ENCODE measurements at places on chromosomes 13 and 19.

DNA sequence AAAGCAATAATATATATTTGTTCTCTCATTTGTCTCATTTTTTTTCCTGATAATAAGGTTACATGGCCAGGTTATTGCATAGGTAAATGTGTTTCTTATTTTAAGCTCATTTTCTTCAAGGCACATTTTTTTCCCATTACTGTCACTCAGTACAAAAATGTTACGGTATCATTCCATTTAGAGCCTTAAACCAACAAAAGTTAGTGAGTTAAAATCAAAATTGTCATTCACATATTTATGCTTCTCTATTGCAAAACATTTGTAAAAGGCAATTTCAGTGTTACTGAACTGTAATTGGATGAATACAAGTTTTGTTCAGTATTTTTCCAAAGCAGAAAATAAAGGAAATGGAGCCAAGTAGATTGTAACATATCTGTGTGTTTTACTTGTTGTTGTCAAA, 117.6 kb upstream of the MAB21L1 start:
- H3K4me1 ChIP-seq = no peaks in the 10 kb centered on the region
- no peak overlapping the region for H3K4me3 ChIP-seq
- no peaks in the 10 kb centered on the region for H3K27me3 ChIP-seq
- no peaks in the 10 kb centered on the region for H3K36me3 ChIP-seq
- no peak for DNase-seq
- no peak overlapping the region for H3K27ac ChIP-seq

- H3K27ac ChIP-seq = no peak overlapping the region
- H3K27me3 ChIP-seq = no peaks in the 10 kb centered on the region
- DNase-seq = no peak
- peaks cover under 1% of the 10 kb centered on the region for H3K36me3 ChIP-seq
- H3K4me1 ChIP-seq = peaks cover 18% of the 10 kb centered on the region
Measured at GRCh38 chr13:99289674-99290337, 17.4 kb downstream of the GPR183 start.

- H3K27me3 ChIP-seq = no peaks in the 10 kb centered on the region
- no peak overlapping the region for H3K27ac ChIP-seq
- H3K4me3 ChIP-seq = no peak overlapping the region
- no peaks in the 10 kb centered on the region for H3K36me3 ChIP-seq
- peak; percentile 65 for DNase-seq
Measured at GRCh38 chr19:35514282-35514809, 897 bp upstream of the DMKN start.

GRCh38 chr13:51638216-51638871, 54.1 kb downstream of the WDFY2 start:
- H3K4me1 ChIP-seq = peaks cover 6% of the 10 kb centered on the region
- no peaks in the 10 kb centered on the region for H3K36me3 ChIP-seq
- H3K27ac ChIP-seq = no peak overlapping the region
- H3K27me3 ChIP-seq = no peaks in the 10 kb centered on the region
- no peak overlapping the region for H3K4me3 ChIP-seq

DNA sequence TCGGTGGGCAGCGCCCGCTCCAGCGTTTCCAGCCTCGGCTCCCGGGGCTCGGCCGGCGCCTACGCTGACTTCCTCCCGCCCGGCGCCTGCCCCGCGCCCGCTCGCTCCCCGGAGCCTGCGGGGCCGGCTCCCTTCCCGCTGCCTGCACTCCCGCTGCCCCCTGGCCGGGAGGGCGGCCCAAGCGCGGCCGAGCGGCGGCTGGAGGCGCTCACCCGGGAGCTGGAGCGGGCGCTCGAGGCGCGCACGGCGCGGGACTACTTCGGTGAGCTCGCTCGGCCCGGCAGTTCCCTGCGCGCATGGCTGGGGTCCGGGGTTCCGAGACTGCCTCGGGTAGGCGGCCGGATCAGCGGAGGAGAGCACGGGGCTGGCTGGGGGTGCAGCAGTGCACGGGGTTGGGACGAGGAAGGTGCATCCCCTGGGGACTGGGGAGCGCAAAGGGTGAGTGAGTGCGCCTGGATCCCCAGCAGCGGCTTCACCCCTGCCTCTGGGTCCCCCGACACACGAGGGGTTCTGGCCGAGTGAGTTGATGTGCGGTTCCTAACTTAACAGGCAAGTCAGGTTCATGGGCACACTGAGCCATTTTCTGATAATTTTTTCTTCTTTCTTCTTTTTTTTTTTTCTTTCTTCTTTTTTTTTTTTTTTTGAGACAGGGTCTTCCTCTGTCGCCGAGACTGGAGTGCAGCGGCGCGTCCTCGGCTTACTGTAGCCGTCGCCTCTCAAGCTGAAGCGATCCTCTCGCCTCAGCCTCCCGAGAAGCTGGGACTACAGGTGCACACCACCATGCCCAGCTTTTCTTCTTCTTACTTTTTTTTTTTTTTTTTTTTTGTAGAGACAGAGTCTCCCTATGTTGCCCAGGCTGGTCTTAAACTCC, 1.1 kb downstream of the WTIP start:
- no peaks in the 10 kb centered on the region for H3K36me3 ChIP-seq
- H3K4me3 ChIP-seq = peak overlapping the region; percentile 73
- H3K4me1 ChIP-seq = peaks cover 17% of the 10 kb centered on the region
- DNase-seq = no peak
- peak overlapping the region; percentile 15 for H3K27ac ChIP-seq
- no peaks in the 10 kb centered on the region for H3K27me3 ChIP-seq

DNA sequence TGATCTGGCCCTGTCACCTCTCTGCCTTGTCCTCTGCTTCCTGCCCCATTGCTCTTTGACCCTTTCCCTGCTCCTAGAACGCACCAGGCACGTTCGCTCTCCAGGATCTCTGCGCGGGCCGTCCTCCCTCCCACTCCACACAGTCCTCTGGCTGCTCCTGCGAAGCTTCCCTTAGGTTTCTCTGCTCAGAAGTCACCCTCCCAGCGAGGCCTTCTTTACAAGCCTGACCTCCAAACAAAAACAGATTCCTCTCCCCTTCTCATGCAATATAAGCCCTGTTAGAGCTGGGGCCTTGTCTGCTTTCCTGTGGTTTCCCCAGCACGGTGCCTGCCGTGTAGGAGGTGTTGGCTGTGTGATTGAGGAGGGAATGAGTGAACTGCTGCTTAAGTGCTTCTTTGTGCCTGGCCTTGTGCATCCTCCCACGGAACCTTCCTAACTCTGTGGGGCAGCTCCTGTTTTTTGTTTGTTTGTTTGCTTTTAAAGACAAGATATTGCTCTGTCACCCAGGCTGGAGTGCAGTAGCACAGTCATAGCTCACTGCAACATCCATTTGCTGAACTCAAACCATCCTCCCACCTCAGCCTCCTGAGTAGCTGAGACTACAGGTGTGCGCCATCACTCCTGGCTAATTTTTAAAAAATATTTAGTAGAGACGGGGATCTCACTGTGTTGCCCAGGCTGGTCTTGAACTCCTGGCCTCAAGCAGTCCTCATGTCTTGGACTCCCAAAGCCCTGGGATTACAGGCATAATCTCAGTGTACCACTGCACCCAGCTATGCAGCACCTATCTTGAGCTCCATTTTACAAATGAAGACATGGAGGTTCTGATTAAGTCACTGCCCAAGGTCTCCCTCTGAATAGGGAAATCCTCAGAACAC, 82.0 kb downstream of the SIPA1L3 start:
- H3K27ac ChIP-seq = no peak overlapping the region
- no peak overlapping the region for H3K4me3 ChIP-seq
- no peaks in the 10 kb centered on the region for H3K4me1 ChIP-seq
- no peak for DNase-seq
